Jurkat, Clone E6-1 (cell line): ENCODE measurements at places on chromosomes 5 and 9.

DNA sequence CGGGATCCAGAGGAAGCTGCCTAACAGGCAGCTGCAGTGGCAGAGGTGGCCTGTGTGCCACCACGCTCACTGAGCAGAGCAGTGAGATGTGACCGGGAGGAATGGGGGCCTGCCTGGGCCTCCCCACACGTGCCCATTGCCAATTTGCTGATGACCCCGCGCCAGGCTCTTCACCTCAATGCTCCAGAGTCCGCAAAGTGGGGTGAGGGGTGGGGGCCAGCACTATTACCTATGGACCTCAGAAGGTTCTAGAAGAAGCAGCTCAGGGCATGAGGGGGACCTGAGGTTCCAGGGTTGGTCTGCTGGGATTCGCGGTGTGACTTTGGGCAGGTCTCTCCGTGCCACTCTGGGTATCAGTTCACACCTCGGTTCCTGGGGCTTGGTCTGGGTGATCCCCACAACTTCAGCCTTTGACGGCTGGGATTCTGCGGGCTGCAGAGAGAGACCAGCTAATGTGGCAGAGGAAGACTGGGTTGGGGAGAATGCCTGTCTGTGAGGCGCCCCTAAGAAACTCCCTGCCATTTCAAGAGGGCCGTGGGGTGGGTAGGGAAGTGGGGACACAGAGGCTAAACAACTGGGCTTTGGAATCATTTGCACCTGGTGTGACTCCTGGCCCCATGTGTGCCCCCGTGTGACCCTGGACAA, 231.0 kb upstream of the MVB12B start:
- DNase-seq, result no peak

- no peak for DNase-seq
Measured at GRCh38 chr5:164487939-164488338, 982.5 kb downstream of the MAT2B start.

GRCh38 chr9:89610391-89610925, 5.6 kb downstream of the GADD45G start:
- DNase-seq, result no peak

- DNase-seq, result no peak
Measured at GRCh38 chr5:14707811-14708390, 43.4 kb downstream of the OTULIN start.
